G401 (cell line): ENCODE measurements at places on chromosomes 13 and 19.
A peak's percentile ranks its signal among the peaks of the same experiment; 100 is the strongest.

DNA sequence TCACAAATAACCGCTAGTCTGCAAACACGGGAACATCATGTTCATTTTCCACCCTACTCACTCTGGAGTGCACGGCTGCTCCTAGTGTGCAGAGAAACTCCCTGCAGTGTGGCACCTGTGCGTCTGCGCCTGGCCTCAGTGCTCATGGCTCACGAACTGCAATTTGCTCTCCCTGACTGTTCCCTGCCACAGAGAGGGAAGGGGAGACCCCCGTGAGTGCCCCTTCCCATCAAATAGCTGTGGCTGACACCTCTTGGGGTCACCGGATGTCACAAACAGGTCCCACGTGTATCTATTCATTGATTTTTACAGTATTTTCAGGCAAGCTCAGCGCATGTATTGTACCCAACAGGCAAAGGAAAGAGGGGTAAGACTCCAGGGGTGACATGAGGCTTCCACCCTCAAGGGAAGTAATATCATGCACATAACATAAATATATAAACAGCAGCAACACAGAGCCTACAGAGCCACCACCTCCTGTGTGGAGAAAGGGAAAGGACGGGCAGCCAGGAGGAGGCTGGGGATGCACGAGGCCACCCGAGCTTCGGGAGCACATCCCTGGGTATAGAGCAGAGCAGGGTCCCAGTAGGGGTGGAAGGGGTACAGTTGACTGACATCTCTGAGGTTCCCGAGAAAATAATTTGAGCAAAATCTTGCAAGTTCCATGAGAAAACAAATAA, 140.3 kb upstream of the SOX1 start:
- no peak for DNase-seq

GRCh38 chr13:30334663-30335386, 27.5 kb upstream of the KATNAL1 start:
- DNase-seq: peak; percentile 27

GRCh38 chr13:110714797-110715394, 1.4 kb downstream of the ING1 start:
- peak; percentile 61 for DNase-seq

DNA sequence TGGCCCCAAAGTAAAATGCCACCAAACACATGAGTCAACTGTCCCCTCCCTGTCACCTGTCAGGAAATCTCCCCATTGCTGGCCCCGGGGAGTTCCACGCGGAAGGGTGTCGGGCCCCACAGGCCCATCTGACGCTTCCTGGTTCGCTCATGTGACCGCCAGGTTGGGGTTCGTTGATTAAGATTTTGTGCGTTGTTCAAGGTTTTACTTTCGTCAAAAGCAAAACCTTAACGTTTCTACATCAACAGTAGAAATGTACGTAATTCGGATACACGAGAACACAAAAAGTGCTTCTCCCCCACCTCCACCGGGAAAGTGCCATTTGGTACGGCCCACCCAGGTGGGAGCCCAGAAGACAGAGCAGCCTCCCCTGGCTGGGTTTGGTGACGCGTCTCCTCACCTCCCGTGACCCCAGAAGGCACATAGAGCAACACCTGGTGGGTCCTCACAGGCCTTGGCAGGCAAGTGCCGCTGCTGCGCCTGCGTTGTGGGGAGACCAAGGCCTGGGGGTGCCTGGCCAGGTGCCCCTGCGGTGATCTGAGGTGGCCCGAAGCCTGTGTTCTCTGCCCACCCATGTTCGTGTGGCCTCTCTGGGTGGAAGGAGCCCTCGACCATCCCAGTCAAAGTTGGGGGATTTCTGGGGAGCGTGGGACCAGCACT, 161.6 kb downstream of the KDM4B start:
- DNase-seq: no peak

DNA sequence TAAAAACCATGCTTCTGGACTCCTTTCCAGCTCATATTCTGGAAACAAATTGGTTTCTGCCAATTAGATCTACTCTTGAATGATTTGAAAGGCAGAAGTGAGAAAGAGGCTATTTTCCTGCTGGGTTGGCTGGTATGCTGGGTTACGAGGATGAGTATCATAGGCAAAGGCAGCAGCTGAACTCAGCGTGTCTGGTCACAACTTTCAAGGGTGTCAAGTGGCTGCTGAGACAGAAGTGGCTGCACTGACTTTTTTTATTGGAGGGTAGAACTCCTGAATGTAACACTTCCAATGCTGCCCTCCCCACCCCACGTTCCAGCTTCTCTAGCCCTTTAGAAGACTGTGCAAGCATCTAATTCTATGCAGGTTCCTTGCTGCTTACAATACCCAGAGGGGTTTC, 8.3 kb upstream of the DZIP1 start:
- DNase-seq: no peak

DNA sequence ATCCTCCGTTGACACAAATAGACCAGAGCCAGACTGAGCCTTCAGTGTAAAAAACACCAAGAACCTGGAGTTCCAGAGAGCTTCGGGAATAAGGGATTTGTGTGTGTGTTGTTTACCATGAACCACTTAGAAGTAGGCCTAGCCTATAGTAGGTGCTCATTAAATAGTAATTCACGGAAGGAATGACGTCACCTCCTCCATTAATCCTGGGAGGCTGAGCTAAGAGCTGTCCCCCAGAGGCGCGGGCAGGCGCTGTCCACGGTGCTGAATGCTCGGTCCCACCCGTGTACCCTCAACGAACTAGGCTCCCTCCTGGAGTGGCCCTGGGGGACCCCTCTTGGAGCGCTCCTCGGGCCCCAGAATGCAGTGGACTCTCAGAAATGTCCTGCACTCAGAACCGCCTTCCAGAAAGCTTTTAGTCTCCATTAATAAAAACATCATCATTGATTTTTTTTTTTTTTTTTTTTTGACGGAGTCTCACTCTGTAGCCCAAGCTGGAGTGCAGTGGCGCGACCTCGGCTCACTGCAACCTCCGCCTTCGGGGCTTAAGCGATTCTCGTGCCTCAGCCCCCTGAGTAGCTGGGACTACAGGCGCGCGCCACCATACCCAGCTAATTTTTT, 6.5 kb downstream of the UNC13A start:
- DNase-seq: no peak

GRCh38 chr19:17944301-17944700, 11.5 kb downstream of the CCDC124 start:
- DNase-seq: no peak

DNA sequence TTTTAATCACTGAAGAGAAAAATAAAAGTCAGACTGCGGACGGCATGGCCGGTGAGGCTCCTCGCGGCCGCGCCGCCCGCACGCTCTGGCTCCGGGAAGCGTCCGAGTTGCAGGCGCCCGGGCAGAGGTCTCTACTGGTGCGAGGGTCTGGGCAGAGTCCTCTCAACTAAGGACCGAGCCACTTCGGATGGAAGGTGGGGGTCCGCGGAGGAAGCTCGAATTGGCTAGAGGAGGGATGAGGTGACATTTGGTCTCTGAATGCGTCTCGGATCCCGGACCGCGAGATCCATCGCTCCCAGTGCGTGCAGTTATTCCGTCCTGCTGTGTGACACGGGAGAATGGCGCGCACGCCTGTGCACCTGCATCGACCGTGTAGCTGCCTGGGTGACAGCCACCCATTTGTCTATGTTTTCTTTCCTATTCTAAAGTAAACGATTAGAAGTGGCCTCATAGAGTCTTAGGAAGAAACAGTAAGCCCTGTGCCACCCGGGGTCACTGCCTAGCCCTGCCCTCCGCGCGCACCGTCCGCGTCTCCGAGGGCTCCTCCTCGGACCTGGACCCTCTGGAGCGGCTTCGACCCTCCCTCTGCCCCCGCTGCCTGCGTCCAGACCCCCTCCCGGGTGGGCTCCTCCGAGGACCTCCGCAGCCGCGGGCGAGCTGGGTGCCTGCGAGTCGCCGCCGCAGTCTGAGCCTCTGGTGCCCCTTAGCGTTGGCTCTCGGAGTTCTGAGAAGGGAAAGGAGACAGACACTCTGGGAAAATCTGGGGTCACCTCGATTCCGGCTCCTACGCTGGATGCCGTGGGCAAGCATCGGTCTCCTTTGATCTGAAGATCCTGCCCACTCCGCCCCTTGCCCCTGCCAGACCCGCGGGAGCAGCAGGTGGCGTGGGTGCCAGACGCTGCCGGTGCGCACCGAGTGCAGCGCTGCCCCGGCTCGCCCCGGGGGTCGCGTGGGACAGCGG, 347.4 kb downstream of the LIG4 start:
- DNase-seq: peak; percentile 74

DNA sequence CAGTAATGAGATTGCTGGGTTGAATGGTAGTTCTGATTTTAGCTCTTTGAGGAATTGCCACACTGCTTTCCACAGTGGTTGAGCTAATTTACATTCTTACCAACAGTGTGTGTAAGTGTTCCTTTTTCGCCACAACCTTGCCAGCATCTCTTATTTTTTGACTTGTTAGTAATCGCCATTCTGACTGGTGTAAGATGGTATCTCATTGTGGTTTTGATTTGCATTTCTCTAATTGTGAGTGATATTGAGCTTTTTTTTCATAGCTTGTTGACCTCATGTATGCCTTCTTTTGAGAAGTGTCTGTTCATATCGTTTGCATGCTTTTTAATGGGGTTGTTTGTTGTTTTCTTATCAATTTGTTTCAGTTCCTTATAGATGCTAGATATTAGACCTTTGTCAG, 245.0 kb downstream of the MTUS2 start:
- DNase-seq: no peak

DNA sequence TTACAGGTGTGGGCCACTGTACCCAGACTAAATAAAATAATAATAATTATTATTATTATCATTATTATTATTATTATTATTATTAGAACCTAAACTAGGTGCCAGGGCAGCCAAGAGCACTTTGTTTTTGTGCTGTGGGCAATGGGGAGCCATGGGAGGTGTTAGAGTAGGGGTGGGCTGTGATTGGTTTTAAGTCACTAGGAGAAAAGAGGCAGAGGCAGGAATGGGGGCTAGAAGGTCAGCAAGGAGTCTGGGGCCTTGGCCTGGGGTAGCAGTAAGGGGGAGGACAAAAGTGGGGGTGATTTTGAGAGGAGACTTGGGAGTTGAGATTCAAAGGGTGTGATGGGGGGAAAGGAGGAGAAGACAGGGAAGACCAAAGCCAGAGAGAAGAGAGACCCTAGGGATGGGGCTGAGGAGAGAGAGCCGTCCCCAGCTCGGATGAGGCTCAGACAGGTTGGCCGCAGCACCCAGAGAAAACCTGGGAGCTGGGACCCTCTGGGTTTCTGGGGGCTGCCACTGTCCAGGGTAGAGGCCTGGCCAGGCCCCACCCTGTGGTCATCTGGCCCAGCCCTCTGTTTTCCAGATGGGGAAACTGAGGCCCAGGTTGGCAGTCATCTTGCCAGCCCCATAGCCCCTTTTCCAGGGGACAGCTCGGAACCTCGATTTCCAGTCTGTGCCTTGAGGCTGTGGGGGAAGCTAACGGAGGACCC, 17.8 kb upstream of the BTBD2 start:
- no peak for DNase-seq

DNA sequence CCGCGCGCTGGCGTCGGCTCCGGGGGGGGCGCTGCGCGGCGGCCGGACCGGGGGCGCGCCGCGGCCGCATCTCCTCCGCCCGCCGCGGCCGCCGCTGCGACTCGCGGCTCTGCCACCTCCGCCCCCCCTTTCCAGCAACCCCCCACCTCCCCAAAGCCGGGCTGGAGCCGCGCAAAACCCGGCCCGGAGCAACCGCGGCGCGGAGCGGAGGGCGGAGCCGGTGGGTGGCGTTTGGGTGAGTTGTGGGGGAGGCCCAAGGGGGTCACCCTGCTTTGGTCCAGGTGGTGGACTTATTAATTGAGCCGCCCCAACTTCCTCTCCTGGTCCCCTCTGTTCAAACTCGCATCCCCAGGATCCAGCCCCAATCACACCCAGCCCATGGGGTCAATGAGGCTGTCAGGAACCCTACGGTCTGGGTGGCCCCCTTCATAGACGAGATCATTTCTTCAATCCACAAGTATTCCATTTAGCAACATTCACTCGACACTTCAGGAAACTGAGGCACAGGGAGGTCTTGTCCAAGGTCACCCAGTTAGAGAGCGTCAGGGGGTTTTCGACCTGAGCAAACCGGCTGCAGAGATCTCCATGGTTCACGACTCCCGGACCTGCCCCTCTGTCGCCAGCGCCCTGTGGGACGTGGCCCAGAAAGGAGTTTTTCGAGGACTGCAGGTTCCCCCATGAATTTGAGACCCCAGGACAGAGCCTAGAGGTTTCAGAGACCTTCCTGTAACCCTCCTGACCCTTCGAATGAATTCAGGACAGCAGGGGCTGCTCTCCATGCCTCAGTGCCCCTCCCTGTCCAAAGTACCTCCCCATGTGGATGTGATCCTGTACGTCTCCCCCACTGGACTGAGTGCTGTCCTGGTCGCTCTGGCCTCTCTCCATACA, 22.4 kb upstream of the SEMA6B start:
- DNase-seq: peak; percentile 66

GRCh38 chr13:45482571-45483173, 17.9 kb downstream of the COG3 start:
- no peak for DNase-seq

GRCh38 chr19:11881151-11881800, 6.3 kb upstream of the ZNF69 start:
- DNase-seq: peak; percentile 73

DNA sequence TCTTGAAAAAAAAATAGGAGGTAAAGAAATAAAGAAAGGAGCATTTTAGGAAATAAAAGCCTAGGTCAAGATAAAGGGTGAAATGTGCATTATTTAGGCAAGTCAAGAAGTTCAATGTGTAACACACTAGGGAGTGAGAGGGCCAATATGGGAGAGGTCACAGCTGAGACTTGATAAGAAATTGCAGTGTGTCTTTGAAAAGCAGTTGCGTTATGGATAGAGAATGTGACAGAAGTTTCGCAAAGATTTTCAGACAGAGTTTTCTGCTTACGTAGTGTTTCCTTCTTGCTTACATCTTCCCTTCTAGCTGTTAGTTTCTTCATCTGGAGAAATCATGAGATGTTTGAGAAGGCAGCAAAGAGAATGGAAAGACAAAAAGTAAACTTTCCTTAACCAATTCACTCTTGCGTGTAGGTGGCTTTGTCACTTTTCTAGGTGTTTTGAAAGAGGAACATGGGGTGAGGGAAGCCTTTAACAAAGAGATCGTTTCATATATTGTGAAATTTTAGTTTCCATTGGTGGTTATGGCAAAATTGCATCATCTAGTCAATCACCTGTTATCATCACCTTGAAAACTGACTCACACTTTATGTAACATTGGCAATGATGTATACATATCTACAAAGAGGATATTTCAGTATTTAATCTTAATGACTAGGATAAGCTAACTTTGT, 975.5 kb downstream of the OLFM4 start:
- DNase-seq: no peak

- DNase-seq: peak; percentile 38
Measured at GRCh38 chr19:46748325-46749109, 2.3 kb upstream of the STRN4 start.

GRCh38 chr19:2602391-2603181, 99.9 kb downstream of the GNG7 start:
- DNase-seq: peak; percentile 90

GRCh38 chr13:113820813-113821651, 42.8 kb downstream of the GAS6 start:
- DNase-seq: peak; percentile 87
